ENCODE measurements at places on chromosomes 7 and 10. TPM values are rescaled to one million over a fixed set of nuclear protein-coding genes. Genes with fewer than 3 reads are reported as not detected.

- DNase-seq = no peak
Observed at GRCh38 chr7:130673066-130673465, 4.5 kb upstream of the COPG2 start.

DNA sequence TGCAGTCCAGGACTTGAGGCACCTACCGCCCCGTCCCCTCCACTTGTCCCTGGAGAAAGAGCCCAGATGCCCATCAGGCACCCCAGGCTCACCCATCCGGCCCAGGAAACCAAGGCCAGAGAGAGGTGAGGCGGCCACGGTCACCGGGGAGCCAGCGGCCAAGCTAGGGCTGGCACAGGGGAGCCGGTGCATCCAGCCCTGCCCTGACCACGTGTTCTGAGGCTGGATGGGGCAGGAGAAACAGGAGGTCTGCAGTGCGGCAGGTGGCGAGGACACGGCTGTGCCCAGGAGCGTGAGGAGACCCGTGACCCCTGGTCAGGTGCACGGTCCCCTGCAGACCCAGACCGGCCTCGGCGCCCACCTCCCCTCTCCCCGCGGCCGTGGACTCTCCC lies 27.6 kb downstream of the UNCX start:
- DNase-seq = no peak

DNA sequence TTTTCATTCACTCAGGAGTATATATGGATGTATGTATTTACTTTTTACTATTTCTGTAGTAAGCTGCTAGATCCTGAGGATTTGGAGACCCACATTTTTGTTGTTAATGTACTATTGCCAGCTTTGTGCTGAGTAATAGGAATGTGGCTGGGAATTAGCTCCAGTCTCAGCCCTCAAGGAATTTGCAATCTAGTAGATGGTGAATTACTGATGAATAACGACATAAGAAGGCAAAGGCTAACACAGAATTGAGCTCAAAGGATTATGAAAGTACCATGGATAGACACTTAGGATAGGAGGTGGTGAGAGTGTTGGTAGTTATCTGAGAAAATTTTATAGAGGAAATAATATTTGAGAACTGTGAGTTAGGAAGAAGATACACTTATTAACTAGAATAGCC lies 19.9 kb downstream of the CASD1 start:
- DNase-seq = no peak

DNA sequence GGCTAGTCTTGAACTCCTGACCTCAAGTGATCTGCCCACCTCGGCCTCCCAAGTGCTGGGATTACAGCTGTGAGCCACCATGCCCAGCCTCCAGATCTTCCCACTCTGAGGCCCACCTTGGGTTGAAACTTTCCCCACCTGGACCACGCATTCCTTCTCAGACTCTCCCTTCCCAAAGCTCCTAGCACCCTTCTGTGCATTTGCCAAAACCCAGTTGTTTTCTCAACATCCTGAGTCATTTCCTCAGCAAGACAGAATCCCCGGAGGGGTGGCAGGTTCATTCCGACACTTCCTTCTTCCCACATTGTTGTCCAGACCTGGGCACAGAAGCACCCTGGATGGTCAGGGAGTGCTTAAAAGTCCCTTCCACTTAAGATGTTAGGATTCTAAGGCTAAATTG lies 28.9 kb downstream of the BAG3 start:
- no peak for DNase-seq

DNA sequence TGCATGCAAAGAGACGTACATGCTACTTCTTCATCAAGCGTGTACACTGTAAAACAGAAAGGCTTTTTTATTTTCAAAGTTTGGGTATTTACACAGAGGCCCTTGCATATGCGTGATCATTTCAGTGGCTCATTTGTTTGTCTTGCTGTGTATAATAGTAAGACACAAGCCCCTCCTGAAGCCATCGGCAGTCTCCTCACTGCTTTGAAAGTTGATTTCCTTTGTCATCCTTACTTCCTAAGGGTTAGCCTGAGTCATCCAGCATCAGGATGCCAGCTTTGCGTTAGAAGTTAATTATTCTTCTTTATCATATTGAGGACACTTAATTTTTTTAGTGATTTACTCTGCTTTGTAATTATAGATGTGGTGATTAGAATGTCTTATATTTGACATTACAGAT lies 72.5 kb upstream of the CTBP2 start:
- DNase-seq = no peak

DNA sequence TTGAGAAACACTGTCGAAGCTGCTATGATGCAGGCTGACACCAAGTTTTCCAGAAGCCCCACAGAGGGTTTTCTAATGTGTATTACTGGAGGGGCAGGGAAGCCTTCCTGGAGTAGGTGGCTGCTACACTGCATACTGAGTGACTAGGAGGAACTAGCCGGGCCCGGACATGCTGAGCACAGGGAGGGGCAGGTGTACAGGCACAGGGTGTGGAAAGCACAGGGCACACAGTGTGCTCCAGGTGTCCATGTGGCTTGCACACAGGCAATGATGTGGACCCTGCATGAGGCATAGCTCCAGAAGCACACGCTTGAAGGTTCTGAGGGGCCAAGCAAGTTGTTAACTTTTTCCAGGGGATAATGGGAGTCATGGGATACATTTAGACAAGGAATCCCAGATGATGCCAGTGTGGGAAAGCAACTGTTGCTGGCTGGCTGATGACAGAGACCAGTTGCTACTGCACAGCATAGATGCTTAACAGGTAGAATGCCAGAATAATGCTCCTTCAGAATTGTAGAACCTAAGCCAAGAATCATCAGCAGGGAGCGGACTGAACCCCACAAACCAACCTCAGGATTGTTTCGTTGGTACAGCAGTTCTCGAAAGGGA lies 14.6 kb downstream of the DHX32 start:
- no peak for DNase-seq

DNA sequence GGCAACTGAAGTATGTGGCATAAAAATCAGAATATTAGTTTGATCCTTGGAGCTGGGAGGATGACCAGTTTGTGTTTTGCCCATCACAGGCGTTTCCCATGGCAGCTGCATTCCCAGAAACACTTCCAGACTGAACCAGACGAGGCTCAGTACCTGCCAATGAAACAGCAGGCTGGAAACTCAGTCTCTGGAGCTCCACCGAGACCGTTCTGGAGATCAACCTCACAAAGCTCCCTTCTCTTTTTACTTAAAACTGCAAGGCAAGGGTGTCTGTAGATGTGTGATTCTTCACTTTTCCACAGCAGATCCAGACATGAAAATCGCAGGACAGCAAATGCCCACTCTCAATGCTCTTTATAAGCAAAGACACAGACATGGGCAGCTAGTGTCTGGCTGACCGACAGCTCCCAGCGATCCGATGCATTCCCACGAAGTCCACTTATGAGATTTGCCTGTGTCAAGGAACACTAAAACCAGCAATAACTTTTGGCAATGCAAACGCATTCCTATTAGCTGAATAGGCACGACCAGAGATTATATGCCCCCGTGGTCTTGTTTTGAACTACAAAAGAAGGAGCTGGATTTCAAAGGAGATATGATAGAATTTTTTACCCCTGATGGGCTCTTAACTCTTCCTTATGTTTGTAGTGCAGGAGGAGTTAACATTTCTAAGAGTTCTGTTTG lies 72.6 kb downstream of the ADAM12 start:
- DNase-seq = peak; percentile 56

DNA sequence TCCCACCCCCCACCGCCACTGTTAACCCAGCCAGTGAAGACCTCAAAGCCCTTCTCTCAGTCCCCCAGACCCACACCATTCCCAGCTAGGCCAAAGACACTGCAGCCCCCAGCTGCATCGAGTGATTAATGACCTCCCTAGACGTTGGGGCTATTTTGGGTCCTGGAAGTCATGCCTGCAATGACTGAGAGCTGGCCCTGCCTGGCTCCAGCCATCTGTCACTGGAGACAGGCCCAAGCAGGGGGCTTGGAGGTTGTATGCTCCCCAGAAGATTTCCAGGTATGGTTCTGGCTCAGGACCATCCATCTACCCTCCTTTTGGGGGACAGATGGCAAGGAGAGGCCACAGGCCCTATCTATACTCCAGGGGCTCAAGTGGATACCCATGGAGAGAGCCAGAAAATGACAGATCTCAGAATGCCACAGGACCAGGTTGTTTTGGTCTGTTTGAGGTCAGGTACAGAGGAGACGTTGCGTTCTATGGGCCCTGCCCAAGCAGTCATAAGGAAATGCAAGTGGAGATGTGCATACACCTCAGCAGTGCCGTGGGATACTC lies 5.1 kb downstream of the KCNIP2 start:
- DNase-seq = no peak

DNA sequence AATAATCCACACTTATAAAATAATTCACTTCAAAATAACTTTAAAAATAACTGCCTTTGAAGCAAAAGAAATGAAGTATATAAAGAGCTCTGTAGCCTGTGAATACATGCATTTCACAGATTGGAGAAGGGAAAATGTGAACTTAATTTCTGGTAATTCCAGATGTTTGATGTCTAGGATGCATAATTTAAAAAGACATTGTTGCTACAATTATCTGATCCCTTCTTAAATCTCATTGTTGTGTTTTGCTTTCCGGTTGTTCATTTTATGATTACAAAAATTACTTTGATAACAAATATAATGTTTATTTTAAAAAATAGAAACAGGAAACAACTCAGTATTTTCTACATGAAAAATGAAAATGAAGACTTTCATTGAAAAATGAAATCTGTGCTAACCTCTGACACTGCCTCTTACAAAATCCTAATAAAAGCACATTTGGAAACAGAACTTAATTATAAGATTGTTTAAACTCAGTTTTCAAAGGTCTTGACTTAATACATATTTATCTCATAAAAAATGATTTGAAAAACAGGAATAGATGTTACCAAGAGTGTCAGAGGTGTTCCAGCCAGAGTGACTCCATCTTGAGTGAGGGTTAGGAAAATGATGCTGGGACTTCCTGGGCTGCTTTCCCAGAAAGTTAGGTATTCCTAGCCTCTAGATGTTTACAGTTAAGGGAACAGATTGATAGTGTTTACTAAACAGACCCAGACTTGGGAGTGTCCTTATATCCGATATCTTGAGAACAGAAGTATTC lies 516.6 kb upstream of the SEMA3D start:
- DNase-seq = no peak

NEBL gene
- 0.04 TPM for polyA plus RNA-seq

TCAF2 gene
- polyA plus RNA-seq = 2.5 TPM

FAM25G gene
- polyA plus RNA-seq = not detected

TAS2R4 gene
- polyA plus RNA-seq = 0.26 TPM

PCGF6 gene
- polyA plus RNA-seq = 9.9 TPM

IMPDH1 gene
- 43.8 TPM for polyA plus RNA-seq

CALHM2 gene
- 11.3 TPM for polyA plus RNA-seq
